ENCODE measurements at places on chromosomes 1 and 21.
A peak's percentile ranks its signal among the peaks of the same experiment; 100 is the strongest.

GRCh38 chr21:32299695-32300094 lies 1.0 kb downstream of the MRAP start:
- no peak for DNase-seq

DNA sequence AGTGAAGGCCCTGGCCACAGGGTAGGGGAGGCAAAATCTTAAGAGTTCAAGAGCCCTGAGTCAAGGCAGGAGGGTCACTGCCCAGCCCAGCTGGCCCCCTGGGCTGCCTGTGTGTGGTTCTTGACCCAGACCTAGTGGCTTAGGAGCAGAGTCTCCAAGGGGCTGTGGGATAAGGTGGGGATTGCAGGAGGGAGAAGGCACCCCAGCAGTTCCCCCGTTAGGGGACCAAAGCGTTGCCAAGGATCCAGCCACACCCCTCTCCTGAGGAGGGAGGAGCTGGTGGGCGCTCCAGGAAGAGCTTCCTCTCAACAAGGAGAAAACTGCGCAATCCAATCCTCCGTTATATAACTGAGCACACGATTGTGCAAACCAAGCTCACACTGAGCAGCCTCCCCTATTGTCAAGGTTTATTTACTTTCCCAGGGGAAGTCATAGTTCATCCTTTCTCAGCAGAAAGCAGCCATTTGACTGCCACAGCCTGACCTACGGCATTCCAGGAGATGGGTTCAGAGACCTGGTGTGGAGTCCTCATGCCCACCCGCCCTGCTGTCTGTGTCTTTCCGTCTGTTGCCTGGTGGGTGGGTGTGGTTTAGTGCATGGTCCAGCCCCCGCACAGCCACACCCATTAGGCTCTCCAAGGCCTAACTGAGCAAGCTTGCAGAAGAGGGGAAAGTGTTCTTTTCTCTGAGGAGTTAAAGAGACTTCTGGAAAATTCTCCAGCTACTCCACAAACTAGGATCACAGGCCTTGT lies 3.5 kb downstream of the EPHX1 start:
- no peak for DNase-seq

GRCh38 chr1:199546323-199546722 lies 481.2 kb upstream of the NR5A2 start:
- no peak for DNase-seq

- DNase-seq: no peak
These were observed 13.0 kb upstream of the GORAB start for GRCh38 chr1:170518965-170519364.

- DNase-seq: no peak
These were observed 62.8 kb downstream of the OVGP1 start for GRCh38 chr1:111364690-111365089.

DNA sequence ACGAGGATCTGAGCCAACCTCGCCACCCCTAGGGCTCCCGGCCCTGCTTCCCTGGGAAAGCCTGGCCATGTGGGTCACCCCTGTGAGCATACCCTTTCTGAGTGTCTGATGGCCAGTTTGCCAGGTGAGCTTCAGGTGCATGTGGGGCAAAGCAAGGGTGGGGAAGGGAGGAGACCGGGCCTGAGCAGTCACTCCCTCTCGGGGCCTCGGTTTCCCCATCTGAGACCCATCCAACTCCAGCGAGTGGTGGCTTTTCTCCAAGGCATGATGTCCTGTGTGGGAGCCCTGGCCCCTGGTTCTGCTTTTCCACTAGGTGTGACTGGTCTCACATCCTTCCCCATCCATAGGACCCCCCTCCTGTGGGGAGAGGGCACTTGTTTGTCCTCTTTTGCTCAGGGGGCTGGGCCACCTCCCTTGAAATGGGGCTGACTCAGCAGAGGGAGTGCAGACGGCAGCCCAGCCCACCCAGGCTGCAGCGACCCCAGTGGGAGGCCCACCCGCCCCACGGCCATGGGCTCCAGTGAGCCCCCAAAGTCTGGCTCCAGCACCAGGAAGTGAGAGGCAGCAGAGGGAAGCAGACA lies 1.7 kb upstream of the WNT9A start:
- DNase-seq: no peak

- DNase-seq: no peak
These were observed 505 bp downstream of the LMOD1 start for GRCh38 chr1:201945863-201946223.

DNA sequence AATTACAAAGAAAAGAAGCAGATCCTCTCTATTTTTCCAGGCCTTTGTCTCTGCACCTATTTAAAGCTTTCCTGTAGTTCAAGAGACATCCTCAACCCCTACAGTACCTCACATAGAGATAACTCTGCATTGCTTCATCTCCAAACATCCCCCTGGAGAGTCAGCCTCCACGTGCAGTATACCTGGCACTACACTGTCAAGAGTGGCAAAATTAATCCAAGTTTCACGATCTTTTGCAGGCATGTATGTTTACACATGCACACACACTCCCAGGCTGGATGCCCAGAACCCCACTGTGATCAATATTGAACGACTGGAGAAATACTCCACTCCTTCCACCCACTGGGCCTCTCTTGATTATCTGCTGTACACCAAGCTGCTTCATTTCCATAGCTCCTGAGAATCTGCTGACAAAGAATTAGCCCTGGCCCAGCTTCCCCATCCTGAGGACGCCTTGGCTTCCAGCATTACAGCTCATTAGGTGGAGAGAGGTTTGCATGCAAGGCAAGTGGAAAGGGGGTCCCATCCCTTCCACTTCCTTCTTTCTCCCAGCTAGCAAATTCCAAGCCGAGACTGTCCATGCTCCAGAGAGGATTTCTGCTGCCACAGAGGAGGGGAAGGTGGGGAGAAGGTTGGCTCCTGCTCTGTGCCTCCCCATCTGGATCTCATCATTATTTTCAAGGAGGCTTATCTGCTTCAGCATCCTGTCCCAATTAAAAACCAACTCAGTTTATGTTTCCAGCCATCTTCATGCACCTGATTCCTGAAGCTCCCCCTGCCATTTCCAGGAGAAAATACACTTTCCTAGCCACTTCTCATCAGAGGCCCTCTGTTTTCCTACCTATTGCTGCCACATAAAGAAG lies 66.5 kb upstream of the GOLT1A start:
- DNase-seq: no peak

DNA sequence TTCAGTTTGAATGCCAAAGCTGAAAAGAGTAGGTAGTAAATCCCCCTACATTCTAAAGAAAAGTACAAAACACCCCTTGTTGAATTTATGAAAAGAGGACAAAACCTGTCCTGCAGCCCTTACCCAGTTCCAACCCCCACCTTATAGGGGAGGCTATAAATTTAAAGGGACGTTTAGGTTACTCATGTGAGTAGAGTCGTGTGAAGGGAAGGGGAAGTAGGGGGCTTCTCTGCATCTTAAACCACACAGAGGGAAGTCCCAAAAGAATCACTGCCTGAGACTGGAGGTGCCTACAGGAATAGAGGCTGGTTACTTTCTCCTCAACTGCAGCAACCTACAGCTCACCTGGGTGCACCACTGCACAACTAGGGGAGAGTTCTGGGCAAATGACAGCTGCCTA lies 36.7 kb upstream of the KIRREL1 start:
- no peak for DNase-seq

- no peak for DNase-seq
These were observed 281.1 kb upstream of the DUSP10 start for GRCh38 chr1:222023025-222023424.

- DNase-seq: no peak
These were observed 85.4 kb upstream of the CD53 start for GRCh38 chr1:110787328-110788071.

- no peak for DNase-seq
These were observed 12.6 kb downstream of the GBP5 start for GRCh38 chr1:89260042-89260441.

- no peak for DNase-seq
These were observed 39.8 kb upstream of the TNR start for GRCh38 chr1:175783126-175783722.

DNA sequence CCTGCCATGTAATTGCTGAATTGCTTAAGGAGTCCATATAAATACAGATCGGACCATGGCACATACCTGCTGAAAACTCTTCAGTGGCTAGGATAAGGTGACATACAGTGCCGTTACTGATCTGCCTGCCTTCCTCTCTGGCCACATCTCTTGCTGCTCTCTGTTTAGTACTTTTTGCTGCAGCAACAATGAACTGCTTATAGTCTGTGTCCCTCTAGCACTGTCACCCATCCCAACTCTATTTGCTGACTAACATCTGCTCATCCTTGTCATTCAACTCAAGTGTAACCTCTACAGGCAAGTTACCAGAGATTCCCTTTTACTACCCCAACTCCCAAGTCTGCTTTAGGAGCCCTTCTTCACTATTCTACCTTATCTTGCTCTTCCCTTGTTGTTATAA lies 65.6 kb downstream of the GTF2B start:
- DNase-seq: no peak

GRCh38 chr1:247639381-247639981 lies 34.1 kb downstream of the OR2G3 start:
- peak; percentile 24 for DNase-seq

- no peak for DNase-seq
These were observed 23.8 kb downstream of the CLIC4 start for GRCh38 chr1:24768873-24769605.

- no peak for DNase-seq
These were observed 18.8 kb downstream of the KYAT3 start for GRCh38 chr1:88973520-88974137.

GRCh38 chr1:101119289-101119688 lies 93.7 kb upstream of the DPH5 start:
- no peak for DNase-seq

GRCh38 chr1:167815650-167816049 lies 93.9 kb downstream of the MPZL1 start:
- no peak for DNase-seq

DNA sequence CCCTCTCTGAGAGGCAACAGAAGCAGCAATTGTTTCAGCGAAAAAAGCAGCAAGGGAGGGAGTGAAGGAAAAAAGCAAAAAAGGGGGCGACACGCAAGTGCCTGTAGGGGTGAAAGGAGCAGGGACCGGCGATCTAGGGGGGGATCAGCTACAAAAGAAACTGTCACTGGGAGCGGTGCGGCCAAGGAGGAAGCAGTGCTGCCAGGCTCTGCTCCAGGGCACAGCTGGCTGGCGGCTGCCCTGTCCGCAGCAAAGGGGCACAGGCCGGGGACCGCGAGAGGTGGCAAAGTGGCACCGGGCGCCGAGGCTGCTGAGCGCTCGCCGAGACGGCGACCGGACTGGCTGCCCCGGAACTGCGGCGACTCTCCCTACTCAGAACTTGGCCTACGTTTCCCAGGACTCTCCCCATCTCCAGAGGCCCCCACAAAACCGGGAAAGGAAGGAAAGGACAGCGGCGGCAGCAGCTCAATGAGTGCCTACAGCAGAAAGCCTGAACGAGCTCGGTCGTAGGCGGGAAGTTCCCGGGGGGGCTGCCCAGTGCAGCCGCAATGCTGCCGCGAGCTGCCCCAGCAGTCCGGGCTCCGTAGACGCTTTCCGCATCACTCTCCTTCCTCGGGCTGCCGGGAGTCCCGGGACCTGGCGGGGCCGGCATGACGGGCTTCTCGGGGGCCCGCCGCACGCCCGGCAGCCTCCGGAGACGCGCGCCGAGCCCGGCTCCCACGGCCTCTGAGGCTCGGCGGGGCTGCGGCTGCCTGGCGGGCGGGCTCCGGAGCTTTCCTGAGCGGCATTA lies 1.0 kb upstream of the CDKN2C start:
- DNase-seq: no peak

DNA sequence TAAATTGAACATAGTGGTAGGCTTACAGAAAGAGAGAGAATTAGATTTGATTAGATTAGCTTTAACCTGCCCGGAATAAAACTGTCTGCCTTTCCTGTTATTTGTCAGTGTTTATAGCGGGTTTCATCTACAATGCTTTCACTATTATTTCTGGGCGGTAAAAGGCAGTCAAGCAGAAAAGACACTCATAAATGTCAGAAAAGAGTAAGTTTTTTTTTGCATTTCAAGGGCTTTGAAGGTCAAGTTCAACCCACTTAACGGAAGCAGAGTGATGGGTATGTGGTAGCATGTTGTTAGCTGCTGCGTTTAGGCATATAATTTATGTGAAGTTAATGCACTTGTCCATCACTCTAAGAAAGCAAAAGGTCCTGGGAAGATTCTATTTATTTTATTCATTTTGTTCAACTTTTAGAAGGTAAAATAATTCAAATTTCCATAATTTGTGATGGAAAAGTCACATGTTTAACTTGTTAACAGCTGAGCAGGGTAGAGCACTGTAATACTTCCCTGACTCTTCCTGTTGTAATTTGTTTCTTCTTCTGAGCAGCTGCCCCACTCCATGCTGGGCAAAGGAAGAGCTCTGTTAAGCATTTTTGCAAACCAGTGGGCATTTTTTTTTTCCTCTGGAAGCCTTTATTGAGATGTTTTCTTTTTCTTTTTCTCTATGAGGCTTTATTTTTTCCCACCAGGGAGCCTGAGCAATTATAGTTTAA lies 220.1 kb downstream of the ST6GALNAC3 start:
- DNase-seq: no peak

DNA sequence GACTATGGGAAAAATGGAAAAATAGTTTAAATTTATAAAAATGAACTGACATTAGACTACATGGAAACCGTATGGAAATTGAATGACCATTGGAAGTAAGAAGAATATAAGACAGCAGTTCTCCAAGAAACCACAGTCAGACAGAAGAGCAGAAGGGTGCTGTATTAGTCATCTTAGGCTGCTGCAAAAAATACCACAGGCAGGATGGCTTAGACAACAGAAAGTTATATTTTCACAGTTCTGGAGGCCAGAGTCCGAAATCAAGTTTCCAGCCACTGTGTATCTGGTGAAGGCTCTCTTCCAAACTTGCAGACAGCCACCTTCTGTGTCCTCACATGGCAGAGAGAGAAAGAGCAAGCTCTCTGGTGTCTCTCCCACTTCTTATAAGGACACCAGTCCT lies 175.2 kb downstream of the DSCAM start:
- DNase-seq: no peak

DNA sequence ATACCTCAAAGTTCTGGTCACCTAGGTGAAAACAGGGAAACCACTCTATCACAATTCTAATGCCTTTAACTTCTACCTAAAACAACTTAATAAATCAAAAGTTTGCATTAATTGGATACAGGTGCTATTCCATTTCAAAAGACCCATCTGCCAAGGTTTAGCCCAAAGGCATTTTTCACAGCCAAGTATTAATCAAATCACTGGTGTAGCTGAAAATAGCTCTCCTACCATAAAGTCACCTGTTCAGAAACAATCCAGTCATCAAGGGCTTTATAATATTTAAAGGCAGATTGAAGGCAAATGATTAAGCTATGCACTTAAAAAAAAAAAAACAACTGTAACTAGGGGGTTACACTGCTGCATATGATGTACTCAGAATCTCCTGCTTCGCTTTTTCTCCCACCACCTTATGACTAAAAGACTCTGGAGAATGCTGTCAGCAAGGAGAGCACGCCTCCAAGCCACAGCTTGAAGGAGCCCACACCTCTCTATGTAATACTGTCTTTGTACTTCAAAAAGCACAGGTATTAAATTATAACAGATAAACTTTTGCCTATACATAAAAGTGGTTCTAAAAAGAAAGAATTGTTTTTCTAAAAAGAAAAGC lies 20.5 kb downstream of the KIAA0319L start:
- DNase-seq: no peak

DNA sequence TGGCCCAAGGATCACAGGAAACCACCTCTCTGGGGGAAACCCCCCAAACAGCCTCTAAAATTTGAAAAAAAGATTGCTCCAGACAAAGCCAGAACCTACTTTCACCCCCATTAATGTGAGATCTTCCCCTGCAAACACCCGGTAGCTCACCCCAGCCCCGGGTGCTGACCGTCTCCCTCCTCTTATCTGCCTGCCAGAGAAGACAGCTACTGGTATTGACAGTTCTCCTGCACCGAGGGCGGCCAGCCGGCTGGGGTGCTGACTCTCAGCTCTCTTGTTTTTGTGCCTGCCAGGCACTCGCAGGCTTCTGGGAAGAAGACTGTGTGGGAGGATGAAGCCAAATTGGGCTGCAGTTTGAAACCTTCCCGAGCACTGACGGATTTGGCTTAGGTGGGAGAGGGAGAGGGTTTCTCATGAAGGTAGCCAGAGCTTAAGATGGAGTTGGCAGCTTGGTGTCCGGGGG lies 48.2 kb downstream of the RASSF5 start:
- no peak for DNase-seq

Measured in neuronal stem cell (in vitro differentiated cells).